ENCODE measurements at places on chromosomes 11 and 22.

GRCh38 chr11:110892741-110893285 is 180.6 kb upstream of the ARHGAP20 start:
- DNase-seq, result no peak

DNA sequence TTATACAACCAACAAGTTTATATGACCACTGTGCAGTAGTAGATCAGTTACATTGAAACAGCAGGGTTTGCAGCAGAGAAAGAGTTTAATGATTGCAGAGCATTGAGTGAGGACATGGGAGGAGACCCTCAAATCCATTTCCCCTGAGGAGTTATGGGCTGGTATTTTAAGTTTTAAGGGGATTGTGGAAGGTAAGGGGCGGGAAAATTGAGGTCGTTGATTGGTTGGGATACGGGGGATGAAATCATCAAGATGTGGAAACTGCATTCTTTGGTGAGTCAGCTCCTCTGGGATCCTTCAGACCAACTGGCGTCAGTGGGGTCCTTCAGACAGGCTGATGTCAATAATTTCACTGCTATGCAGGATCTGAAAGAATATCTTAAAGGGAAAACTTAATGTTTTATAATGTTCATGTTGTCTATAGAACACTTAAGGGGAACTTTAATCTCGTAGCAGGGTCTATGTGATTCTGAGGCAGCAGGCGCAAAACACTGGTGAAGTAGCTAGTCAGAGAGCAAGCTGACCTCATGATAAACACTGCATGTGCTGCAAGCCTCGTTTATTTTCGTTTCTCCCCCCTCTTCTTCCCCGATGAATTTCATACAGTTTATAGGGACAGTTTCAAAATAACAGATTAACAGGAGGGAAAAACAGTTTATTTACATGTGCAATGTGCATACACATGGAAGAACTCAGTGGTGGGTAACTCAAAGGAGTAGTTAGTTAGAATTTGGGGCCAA is 17.4 kb upstream of the BACE1-AS start:
- no peak for DNase-seq

DNA sequence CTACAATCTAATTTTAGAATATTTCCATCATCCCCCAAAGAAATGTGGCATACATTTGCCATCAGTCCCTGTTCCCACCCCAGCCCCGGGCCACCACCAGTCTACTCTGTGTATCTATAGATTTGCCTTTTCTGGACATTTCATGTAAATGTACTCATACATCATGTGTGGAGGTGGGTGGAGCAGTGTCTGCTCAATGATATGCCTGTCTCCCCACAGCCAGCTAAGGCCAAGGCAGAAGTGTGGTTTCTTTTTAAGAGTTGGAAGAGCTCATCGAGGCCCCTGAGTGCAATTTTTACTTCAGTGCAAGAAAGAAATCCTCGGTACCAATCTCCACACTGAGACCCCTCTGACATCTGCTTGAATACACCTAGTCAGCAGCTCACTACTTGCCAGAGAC is 80.5 kb downstream of the TP53I11 start:
- no peak for DNase-seq

DNA sequence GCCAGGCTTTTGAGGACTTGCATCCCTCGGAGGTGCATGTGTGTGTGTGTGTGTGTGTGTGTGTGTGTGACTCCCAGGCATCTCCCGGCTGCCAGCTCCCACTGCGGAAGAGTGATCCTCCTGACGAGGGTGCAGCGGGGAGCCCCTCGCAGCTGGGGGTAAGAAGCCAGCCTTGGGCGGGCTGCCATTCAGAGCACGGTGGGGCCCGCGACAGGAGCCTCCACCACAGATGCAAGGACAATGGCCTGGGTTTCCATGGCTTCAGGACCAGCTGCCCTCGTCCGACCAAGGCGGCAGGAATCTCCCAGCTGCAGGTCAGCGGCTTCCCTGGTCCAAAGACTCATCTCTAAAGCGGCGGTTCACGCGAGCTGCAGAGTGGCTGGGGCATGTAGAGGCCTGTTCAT is 908.5 kb downstream of the BRD1 start:
- no peak for DNase-seq

DNA sequence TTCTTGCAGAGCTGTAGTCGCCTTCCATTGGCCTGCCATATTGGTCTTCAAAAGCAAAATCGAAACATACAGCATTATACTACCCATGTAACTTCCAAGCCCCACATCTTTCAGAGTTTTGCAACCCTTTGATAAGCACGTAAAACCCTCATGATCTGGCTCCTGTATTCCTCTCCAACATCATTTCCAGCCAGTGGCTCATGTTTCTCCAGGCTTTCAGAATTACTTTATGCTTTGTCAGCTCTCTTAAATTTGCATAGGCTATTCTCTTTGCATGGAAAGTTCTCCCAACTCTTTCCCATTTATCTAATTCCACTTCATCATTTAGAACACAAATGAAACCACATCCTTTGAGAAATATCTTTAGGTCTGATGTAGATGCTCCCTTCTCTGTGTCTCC is 67.8 kb upstream of the DDI1 start:
- no peak for DNase-seq
